ENCODE measurements at places on chromosomes 4 and X.

- no peak for DNase-seq
Measured at GRCh38 chr4:15100994-15101695, 98.9 kb downstream of the CPEB2 start.

- DNase-seq: no peak
Measured at GRCh38 chr4:128608006-128608405, 201.5 kb upstream of the JADE1 start.

- DNase-seq: no peak
Measured at GRCh38 chrX:72117636-72118210, 14.0 kb downstream of the RTL5 start.

DNA sequence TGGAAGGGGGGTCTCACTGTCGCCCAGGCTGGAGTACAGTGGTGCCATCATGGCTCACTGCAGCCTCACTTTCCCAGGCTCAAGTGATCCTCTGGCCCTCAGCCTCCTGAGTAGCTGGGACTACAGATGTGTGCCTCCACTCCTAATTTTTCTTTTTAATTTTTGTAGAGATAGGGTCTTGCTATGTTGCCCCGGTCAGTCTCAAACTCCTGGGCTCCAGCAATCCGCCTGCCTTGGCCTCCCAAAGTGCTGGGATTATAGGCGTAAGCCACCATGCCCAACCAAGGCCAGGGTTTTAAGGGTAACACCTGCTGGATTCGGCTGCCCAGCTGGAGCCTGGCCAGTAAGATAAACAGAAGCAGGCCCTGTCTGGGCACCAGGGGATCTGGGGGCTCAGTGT, 3.4 kb downstream of the TREX2 start:
- DNase-seq: no peak

GRCh38 chr4:177267911-177268310, 41.8 kb upstream of the NEIL3 start:
- no peak for DNase-seq

- no peak for DNase-seq
Measured at GRCh38 chr4:63528256-63528991, 880.8 kb downstream of the TECRL start.

DNA sequence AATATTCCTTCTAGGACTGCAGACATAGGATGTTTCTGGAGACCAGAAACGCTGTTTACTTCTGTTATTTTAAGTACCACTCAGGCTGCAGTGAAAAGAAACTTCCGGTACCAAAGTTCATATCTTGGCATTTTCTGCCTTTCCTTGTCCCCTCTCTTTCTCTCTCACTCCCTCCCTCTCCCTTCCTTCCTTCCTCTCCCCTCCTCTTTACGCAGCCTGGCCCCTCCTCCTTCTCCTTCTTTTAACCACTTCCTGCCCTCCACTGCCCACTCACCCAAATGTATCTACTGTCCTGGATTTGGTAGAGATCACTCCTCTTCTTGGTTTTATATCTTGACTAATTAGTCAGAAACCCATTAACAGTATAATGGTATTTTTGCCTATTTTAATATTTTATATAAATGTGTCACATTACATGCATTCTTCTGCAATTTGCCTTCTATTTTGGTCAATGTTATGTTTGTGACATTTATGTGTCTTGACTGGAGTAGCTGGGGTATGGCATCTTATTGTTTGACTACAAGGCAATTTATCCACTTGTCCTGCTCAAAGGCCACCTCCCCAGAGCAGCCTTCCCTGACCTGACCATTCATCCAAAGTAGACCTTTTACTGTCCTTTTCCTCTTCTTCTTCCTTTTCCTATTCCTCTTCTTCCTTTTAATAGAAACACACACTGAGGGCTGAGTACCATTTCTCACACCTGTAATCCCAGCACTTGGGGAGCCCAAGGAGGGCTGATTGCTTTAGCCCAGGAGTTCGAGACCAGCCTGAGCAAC, 56.9 kb downstream of the BCOR start:
- DNase-seq: no peak

DNA sequence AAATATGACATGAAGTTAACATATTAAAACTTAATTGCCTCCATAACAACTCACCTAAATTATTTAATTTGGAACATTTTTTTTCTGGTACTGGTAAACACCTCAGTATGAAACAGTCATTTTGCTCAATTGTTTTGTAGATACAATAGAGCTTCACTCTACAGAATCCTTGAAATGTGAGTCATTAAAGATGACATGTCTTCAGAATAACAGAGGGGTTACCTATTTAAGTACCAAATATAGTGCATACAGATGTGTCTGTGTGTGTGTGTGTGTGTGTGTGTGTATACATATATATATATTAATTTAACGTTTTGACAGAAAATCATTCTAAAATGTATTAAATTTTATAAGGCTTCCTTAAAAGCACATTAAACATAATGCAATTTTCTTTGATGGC, 297.6 kb downstream of the INPP4B start:
- no peak for DNase-seq

DNA sequence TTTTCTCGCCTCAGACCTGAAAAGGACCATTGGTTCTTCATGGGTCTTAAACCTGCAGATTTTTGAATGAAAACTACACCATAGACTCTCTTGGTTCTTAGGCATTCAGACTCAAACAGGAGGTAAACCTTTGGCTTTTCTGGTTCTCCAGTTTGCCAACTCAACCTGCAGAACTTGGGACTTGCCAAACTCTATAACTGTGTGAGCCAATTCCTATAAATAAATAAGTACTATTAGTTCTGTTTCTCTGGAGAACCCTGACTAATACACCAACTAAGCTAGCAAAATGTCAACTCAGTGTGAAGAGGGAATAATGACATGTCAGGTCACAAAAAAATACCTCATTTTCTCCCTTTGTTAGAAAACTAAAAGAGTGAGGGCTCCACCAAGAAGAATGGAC, 374.6 kb downstream of the RAB28 start:
- no peak for DNase-seq

- DNase-seq: no peak
Measured at GRCh38 chr4:8364141-8364540, 76.4 kb downstream of the ACOX3 start.

DNA sequence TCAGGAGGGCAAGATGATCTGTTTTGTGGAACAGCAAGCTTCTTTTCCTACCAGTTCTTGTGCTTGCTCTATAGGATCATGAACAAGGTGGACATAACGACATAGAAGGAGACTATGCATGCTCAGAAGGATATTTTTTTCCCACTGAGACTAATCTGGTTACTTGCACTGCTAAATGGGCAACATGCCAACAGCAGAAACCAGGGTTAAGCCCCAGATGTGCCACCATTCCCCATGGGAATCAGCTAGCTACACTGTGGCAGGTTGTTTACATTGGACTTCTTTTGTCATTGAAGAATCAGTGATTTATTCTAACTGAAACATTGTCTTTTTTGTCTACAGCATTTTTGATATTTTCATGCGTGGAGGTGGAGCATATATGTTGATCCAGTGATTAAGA, 165.6 kb downstream of the C4orf33 start:
- DNase-seq: no peak

DNA sequence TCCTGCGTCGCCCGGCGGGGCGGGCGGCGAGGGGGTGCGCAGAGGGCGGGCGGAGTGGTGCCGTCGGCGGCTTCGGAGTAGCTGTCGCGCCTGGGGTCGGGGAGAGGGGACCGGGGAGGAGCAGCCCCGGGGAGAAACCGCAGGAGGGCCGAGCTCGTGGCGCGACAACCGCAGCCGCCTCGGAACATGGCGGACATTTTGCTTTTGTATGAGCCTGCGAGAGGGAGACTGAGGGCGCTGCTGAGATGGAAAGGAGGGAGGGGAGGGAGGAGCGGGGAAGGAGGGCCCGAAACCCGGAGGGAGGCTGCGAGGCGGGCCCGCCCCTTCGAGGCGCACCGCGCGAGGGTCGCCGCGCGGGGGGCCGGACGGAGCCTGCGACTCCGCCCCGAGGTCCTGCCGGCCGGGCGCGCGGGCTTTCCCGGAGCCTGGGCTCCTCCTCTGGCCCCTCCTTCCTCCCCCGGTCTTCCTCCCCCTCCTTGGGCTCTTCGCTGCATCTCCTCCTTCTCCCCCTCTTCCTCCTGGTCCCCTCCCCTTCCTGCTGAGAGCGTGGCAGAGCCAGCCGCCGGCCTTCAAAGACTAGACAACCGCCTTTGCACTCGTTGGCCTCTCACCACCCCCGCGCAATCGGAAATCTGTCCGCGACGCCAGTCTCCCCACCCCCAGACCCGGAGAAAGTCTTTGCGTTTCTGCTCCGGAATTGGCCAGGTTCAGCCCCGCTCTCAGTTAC, 1.1 kb downstream of the INTS6L start:
- DNase-seq: peak; percentile 78

DNA sequence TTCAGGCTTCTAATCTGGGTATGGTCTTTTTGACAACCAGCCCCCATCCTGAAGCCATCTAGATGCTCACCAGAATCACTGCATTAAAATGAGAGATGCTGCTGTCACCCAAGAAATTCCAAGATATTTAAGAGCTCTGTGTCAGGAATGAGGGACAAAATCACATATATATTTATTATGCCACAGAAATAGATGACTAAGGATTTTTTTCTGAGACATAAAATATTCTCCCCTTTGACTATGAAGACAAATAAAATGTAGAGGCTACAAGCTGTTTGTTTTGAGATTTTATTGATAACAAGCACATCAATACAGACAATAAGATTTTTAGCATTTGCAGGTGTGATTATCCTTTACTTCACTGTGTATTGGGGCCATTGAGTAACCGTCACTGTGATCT, 77.4 kb downstream of the COMMD8 start:
- no peak for DNase-seq

GRCh38 chrX:56726605-56727004, 2.4 kb upstream of the NBDY start:
- no peak for DNase-seq

DNA sequence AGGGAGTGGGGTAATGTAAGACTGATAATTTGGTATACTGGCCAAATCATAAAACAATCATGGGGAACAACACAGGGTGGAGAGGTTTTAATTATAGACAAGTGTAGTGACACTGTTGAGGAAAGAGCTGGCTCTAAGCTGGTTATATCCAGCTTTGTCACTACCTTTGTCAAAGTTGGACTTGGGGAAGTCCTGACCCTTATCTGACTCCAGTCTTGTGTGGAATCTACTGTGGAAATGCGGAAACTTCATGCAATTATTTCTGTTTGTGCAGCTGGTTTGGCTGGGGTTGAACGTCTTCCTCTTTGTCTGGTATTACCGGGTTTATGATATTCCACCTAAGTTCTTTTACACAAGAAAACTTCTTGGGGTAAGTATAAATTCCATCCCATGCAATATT, 2.0 kb downstream of the CYBB start:
- DNase-seq: no peak

DNA sequence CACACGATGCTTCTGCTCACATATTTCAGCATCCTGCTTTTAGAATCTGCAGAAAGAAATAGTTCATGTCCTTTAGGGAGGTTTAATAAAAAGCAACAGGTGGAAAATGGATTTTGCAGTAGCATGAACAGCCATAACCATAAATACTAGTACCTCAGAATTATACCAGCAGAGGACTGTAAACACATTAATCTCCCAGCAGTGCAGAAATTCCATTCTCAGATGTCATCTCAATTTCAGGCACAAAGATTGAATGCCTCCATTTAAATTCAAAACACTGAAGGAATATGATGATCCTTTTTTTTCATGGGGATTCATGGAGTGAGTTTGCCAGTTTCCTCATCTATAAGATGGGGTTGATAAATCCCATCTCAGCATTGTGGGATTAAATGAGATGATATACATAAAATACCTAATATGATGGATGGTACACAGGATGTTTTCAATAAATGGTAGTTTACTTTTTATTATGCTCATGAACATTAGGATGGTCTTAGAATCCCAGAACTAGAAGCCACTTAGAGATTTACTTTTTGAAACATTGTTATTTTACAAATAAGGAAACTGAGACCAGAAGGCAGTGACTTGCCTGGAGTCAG, 566 bp upstream of the LIMCH1 start:
- no peak for DNase-seq

DNA sequence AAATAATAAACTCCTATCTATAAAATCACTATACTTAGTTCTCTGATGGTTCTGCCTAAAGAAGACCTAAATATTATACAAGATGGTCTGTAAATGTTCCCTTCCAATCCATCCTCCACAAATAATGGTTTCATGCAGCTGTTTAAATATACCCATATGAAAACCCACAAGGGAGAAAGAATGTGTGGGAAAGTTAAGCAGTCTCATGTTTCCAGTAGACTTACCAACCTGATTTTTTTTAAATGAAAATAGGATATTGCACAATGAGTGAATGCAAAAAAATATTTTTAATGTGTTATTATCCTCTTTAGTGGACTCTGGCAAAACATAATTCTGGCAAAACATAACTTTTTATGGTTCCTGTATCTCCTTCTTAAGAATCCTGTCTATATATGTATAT, 23.3 kb downstream of the CAMK2D start:
- DNase-seq: no peak

DNA sequence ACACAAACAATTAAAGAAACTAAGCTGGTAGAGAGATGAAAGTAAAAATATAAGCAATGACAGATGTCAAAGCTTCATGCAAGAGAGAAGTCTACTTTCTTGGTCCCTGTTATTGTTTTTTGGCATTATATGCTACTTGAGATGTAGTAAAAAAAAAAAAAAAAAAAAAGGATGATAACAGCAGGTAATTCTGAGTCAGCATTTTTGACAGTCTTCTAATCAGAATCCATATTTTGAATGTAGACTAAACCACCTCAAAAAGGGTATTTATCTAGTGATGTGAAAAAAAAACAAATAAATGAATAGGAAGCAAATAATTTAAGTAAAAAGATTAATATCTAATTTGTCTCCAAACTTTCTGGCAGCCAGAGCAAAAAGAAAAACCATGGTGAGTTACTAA, 422.2 kb upstream of the CPEB2 start:
- no peak for DNase-seq

- no peak for DNase-seq
Measured at GRCh38 chr4:99587309-99587708, 12.7 kb downstream of the MTTP start.

DNA sequence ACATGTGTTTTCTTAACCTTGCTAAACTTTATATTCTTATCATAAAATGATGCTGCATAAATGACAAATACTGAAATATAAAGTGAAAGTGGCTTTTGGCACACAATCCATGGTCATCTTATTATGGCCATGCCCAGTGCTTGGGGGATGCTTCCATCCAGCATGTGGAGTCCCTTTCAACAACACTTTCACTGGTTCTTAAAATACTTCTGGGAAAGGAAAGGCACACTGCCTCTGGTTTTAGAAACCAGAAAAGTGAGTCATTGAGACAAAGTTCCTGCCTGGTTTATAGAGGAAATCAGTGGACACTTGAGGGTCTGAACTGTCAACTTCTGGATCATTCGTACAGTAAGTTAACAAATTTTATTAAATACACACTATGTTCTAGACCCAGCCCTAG, 248.0 kb upstream of the ADAMTS3 start:
- no peak for DNase-seq

GRCh38 chr4:186485150-186485549, 70.2 kb downstream of the MTNR1A start:
- DNase-seq: no peak

DNA sequence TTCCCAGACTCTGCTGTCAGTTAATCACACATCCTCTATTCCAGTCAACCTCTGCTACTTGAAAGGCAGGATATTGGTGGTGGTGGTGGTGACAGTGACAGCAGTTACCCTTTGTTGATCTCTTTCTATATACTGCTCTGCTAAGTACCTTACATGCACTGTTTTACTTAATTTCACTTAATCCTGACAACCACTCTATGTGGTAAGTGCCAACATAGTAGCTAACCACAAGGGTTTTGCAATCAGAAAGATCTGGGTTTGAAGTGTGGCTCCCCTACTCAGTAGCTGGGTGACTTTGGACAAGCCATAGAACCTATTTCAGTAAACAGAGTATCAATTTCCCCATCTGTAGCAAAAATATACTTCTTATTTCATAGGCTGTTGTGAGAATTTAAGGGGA, 24.2 kb upstream of the F9 start:
- no peak for DNase-seq

- no peak for DNase-seq
Measured at GRCh38 chr4:180086480-180087190, 2156.6 kb upstream of the TENM3 start.

Data from activated effector memory CD4-positive, alpha-beta T cell treated with Interleukin-2 at 50 U/mL for 16 hours (primary cell).